AG04450 (cell line): ENCODE measurements at places on chromosomes 7 and 10. TPM values are rescaled to one million over a fixed set of nuclear protein-coding genes. Genes with fewer than 3 reads are reported as not detected.
A peak's percentile ranks its signal among the peaks of the same experiment; 100 is the strongest.

GRCh38 chr7:105141068-105141467 is 127.1 kb downstream of the KMT2E start:
- peak; percentile 65 for DNase-seq

SPDYE2 gene
- not detected in 2 replicates for polyA plus RNA-seq

DNA sequence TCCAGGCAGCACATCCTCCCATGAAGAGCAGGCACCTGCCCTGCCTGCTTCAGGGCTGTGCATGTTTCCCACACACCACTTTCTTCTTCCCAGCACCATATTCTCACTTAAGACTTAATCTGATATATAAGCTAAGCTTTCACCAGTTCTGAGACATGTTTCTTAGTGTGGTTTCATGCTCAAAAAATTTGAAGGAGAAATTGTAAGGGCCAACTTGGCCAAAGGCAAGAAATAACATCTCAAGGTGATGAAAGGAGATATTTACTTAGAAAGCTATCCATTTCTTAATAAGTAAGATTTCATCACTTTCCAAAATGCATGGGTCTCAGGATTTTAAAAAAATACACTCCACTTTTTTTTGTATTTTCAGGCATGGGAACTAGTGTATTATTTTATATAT is 468.1 kb upstream of the AKR1E2 start:
- DNase-seq: no peak

CUZD1 gene
- polyA plus RNA-seq: 0.96 and 1.5 TPM in 2 replicates

- DNase-seq: peak; percentile 8
These were observed 39.8 kb downstream of the CDC123 start for GRCh38 chr10:12235796-12236195.

GDF2 gene
- polyA plus RNA-seq: not detected in 2 replicates

DNA sequence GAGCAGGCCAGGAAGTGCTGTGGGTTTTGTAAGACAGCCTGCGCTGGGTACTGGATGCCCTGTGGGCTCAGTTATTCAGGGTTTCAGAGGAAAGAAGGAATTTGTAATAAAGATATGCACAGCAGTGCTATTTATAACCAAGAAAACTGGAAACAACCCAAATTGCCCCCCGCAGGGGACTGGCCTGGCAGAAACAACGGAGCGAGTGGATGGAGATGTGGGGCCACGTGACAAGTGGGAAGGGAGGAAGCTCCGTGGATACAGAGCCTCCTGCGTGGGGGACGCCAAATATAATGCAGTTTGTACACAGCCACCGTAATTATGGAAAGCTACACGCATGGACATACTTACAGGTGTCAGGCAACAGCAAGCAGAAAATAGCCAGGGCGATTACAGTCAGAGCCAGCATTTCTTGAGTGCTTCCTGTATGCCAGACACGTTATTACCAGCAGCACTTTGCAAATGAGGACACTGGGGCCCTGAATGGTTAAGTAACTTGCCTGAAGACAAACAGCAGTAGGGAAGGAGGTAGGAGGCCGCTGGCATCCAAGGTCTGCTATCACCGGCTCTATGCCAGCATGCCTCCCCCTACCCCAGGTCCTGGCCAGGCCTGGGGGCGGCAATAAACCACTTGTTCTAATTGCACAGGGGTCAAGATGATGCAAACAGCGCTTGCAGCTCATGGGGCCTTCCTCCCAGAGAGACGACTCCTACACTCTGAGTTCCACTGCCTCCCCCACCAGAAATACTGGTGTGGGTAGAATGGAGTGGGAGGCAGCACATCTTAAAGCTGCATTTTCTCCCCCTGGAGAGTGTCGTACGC is 8.7 kb upstream of the CAMK2B start:
- no peak for DNase-seq

MMP21 gene
- 0.07 TPM in 1 of 2 replicates, not detected in the other for polyA plus RNA-seq

DNA sequence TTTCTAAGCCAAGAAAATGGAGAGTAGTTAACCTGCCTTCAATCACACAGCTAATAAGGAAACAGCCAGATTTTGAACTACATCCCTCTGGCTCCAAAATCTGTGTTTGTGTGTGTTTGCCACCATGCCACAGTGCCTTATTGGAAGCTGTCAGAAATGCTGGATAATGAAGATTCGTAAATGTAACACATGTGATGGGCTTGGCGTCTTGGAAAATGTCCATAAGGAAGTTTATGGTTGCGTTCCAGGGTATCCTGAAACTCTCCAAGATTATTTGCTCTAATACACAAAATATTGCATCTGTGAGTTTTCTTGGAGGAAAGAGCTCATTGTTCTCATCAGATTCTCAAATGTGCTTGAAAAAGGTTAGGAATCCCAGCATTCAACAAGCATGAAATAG is 22.7 kb downstream of the MYOF start:
- DNase-seq: no peak

MSS51 gene
- polyA plus RNA-seq: 1.2 and 1.4 TPM in 2 replicates

- DNase-seq: no peak
These were observed 3.6 kb downstream of the ADCK2 start for GRCh38 chr7:140676306-140676705.

TRIM50 gene
- not detected in 2 replicates for polyA plus RNA-seq

PTN gene
- polyA plus RNA-seq: 136 and 168 TPM in 2 replicates
